Neural progenitor cell (in vitro differentiated cells): ENCODE measurements at places on chromosomes 4 and X. TPM values are rescaled to one million over a fixed set of nuclear protein-coding genes. Genes with fewer than 3 reads are reported as not detected.

DNA sequence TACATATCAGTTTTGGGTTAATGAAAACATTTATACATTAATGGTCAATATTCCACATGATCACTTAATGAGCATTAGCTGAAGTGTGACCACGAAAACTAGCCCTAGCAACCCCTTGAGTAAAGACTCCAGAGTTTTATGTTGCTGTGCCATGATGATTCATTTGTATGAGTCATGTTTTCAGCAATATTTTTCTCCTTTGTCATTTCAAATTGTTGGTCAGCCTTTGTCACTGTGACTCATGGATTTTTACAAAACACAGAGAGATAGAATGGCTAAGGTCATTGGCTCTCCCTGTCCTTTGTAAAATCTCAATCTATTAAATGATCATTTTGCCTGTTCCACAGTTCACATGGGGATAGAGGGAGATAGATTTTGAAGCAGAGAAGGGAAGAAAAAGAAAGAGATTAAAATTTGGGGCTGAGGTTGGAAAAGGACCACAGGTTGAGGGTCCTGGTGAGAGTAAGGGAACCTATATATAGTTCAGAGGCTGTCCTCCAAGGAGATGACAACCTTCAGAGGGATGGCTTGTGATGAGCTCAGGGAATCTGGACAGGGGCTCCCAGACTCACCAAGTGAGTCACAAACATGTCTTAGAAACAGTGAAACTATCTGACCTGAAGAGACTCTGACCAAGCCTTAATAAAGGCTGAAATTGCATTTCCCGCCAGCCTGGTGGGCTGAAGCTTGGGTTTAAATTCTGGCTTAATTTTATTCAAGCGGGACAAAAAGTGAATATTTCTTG, 25.6 kb downstream of the NR0B1 start:
- no peak for DNase-seq

MAB21L2 gene
- 38.3 and 42.1 TPM in 2 replicates for total RNA-seq

RPS6KA6 gene
- 14.1 and 20.0 TPM in 2 replicates for total RNA-seq

- DNase-seq = no peak
Measured at GRCh38 chr4:138507522-138507921, 265.4 kb upstream of the SLC7A11 start.

DNA sequence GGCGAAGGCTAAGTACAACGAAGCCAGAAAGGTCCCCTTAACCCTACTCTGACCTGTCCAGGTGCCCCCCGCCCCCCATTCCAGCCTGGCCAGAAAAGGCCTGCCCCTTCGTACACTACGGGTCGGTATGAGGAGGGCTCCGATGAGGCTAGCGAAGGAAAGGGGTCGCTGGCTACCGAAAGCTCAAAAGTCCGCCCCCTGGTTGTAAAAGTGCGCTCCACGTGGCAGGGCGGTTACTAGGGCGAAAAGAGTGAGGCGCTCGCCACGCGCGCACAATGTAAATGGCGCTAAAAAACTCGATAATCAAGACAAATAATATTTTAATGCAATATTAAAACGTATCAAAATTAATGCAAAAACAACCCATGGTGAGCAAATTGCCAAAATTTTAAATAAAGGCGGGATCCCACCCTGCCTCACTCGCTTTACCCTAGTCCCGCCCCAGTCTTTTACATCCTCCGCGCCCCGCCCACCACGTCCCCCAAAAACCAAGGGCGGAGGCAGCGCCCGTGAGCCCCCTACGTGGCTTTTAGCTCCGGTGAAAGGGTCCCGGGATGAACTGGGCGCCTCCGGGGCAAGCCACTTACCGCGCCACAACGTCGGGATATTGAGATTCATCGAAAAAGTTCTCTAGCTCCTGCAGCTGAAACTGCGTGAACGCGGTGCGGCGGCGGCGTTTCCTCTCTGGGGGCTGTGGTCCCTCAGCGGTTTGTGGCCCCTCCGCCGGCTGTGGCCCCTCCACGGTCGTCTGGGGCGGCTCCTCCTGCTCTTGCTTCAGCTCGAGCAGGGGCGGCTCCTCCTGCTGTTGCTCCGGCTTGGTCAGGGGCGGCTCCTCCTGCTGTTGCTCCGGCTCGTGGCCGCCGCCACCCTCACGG, 929 bp downstream of the ESX1 start:
- DNase-seq = peak; percentile 69

CXCL13 gene
- not detected in 2 replicates for total RNA-seq

DNA sequence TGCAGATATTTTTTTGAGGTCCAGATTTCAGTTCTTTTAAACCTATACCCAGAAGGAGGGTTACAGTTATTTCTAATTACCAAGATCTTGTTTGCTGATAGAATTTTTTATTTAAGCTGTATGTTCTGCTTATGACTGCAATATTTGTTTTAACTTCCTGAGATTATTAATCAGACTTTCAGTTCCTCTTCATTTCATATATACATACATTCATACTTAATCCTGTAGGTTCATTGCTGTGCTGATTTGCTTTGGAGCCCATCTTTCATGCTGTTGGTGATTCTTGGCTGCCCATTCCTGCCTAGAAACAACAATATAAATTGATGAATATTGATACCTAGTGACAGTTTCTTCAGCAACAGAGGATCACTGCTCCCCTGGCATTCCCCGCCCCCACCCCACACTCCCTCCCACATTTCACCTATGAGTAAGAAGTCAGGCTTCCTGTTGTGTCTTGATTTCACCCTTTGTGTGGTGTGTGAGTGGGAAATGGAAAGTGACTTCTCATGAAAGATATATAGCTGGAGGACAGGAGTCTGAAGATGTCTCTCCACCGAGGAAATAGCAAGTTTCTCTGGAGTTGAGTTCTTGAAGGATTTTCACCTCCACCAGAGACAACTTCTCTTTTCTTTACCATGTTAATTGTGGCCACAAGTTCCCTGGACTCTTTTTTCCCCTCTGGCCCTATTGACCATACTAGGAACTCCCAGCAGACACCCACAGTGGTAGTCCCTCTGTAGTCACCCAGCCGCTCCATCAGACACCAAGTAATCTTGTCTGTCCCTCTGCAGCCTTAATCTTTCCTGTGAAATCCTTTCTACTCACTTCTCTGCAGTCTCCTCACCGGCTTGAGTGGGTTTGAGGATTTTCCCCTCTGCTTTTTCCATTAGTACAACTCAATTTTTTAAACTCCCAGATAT, 118.4 kb downstream of the ASB9 start:
- no peak for DNase-seq

CC2D2A gene
- total RNA-seq = 18.9 and 40.0 TPM in 2 replicates

TCEAL6 gene
- not detected in 2 replicates for total RNA-seq

GRCh38 chr4:108954880-108955279, 192.0 kb upstream of the ETNPPL start:
- DNase-seq = no peak

SUPT20HL2 gene
- total RNA-seq = not detected in 2 replicates

DNA sequence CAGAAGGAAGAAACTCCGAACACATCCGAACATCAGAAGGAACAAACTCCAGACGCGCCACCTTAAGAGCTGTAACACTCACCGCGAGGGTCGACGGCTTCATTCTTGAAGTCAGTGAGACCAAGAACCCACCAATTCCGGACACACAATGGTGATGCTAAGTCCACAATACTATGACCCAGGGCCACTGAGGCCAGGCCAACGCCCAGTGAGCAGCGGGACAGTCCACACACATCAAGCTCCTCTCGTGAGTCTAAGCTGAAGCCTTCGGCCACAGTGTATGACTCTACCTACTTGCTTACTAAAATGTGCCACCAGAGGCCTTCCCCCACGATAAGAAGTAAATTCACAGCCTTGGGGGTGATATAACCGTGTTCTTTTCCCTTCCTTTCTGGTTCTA, 10.2 kb upstream of the CDKN2AIP start:
- no peak for DNase-seq

- DNase-seq = peak; percentile 68
Measured at GRCh38 chrX:71178908-71179307, 34.3 kb downstream of the NLGN3 start.

- DNase-seq = peak; percentile 68
Measured at GRCh38 chr4:164779811-164780216, 25.9 kb downstream of the SMIM31 start.

CXCL11 gene
- total RNA-seq = not detected in 2 replicates

RNF128 gene
- total RNA-seq = 0.06 TPM in 1 of 2 replicates, not detected in the other
